Stimulated activated CD4-positive, alpha-beta T cell treated with anti-CD3 and anti-CD28 coated beads, Interleukin-2, amount 100 ng/mL, for 4 hours (primary cell): ENCODE measurements at places on chromosomes 2 and 18.

DNA sequence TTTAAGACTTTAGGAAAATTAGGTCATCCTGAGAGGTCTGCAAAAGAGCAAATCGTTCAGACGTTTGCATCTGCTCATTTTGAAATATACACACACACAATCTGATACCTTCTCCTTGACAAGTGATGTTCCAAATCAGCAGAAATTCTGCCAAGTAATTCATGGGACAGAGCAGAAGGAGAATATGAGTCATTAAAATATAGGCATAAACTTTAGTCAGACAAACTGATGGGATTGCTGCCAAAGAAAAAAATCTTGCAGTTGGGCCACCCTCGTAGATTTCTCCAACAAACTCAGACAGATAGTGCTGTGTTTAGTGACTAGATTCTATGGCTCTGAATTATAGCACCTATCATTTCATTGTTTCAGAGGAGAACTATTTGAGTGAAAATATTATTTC lies 336.3 kb downstream of the NYAP2 start:
- no peak for DNase-seq

GRCh38 chr2:39663187-39663930 lies 2.4 kb upstream of the TMEM178A start:
- DNase-seq: no peak

DNA sequence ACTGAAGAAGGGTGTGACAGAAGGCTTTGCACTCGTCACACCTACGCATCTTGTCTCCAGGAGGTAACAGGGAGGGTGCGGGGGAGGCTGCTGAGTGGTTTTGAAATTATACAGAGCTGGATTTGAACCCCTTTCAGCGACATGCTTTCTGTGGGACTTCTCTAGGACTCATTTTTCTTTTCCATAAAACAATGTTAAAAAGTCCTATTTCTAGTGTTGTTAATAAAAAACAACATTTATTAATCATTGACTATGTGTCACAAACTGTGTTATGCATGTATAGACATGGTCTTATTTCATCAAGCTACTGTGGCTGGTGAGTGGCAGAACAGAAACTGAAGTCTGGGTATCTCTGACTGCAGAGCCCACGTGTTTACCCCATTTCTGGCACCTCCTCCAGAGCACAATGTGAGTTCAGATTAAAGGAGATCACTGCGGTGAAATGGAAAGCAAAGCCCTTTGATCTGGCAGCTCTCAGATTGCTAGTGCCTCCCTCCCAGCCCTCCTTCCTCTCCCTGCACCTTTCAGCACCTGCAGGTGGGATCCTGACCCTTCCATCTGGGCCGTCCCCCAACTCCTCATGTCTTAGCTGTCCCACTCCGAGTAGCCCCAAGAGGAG lies 315.5 kb upstream of the MYT1L start:
- peak; percentile 52 for DNase-seq

- no peak for DNase-seq
Measured at GRCh38 chr2:72036595-72036994, 111.1 kb downstream of the CYP26B1 start.

- DNase-seq: no peak
Measured at GRCh38 chr2:241282555-241282954, 32.9 kb downstream of the HDLBP start.

DNA sequence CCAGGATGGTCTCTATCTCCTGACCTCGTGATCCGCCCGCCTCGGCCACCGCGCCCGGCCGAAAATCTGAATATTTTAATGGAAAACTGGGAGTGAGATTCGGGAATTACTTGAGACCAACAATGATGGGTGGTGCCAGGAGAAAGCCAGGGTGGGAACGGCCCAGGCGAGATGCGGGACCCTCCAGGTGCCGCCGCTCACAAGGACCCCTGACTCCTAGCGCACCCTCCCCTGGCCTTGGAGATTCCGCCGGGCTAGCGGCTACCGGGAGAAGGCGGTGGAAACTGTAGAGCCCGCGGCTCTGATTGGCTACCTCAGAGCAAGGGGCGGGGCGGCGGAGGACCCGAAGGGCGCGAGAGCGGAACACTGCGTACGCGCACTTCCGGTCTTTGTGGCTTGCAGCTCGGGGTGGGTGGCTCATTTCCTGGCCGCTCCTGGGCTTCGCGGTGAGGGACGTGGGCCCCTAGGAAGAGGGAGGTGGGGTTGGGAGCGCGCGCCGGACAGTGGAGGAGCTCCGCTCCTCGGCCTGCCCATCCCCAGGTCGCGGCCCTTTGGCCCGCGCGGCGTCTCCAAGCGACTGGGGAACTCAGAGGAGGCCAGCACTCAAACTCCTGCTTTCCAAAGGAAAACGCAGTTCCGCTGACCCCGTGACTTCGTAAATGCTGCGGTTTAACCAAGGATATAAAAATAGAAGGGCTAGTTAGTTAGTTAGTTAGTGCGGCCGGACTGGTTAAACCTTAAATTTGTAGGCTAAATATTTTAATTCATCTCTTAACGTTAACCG lies at the start of gene ZNF397:
TSS of gene ZNF397 (plus strand) at position 371 of the 784 bp plus-strand sequence. CDS start 1,437 bp downstream, outside the sequence.
- peak; percentile 94 for DNase-seq

DNA sequence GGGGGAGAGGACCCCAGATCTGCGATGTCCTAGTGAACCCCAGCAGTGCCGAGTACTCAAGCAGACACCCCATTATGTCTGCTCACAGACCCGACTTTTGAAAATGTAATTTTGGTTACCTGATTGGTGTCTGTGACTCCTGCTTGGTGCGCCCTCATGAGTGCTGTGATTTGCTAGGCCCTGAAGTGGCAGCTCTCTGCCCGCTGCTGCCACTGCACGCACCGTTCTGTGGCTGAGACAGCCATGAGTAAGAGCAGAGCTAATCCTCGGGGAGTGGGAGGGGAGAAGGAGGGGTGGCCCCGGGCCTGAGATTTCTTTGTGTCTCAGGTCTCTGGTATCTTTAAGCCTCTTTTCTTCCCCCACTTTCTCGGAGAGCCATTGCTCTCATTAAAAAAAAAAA lies 18.2 kb downstream of the FHOD3 start:
- DNase-seq: no peak

DNA sequence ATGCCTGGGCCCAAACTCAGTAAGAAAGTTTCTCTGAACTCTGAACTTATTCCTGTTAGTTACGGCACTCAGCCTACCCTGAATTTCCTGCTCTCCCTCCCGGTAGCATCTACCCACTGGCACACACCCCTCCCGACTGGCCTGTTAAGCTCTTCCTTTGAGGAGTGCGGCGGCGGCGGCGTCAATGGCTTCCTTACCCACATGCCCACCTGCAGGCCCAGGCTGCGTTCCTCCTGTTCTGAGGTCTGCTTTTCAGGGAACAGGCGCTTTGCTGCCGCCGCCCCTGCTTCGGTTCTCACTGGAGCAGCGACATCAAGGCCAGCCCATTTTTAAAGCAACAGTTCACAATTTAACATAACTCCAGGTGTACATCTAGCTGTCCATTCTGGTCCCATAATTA lies 432.4 kb downstream of the DCDC2C start:
- DNase-seq: no peak

GRCh38 chr2:240235149-240235803 lies 94.8 kb upstream of the OTOS start:
- DNase-seq: no peak

- no peak for DNase-seq
Measured at GRCh38 chr18:61554117-61554776, 221.0 kb downstream of the CDH20 start.
